ENCODE measurements at places on chromosomes 5 and 9. TPM values are rescaled to one million over a fixed set of nuclear protein-coding genes. Genes with fewer than 3 reads are reported as not detected.

The IRX2 gene
- total RNA-seq: 3.3 TPM

The IRX1 gene
- 0.09 TPM for total RNA-seq

The PWWP2A gene
- total RNA-seq: 10.7 TPM

The NPDC1 gene
- total RNA-seq: 13.1 TPM

The SETD9 gene
- 7.0 TPM for total RNA-seq

The C7 gene
- total RNA-seq: 0.26 TPM

The OLFML2A gene
- 5.7 TPM for total RNA-seq

The AMBP gene
- 0.86 TPM for total RNA-seq

The DBH gene
- not detected for total RNA-seq

The CKMT2 gene
- total RNA-seq: 1.3 TPM

The TLR4 gene
- total RNA-seq: 2.2 TPM

The IFNA21 gene
- not detected for total RNA-seq

The ZBED3 gene
- total RNA-seq: 1.4 TPM

The PCDHA11 gene
- 0.09 TPM for total RNA-seq

The ZNF169 gene
- 1.5 TPM for total RNA-seq

The FOXD4L5 gene
- 0.09 TPM for total RNA-seq

The PAPPA gene
- 23.4 TPM for total RNA-seq

The NKD2 gene
- total RNA-seq: 4.0 TPM

The GPR150 gene
- total RNA-seq: 0.32 TPM

The CNTNAP3 gene
- total RNA-seq: 3.5 TPM

The PAEP gene
- total RNA-seq: not detected

The CCDC192 gene
- total RNA-seq: not detected

The SHOC1 gene
- total RNA-seq: not detected

The PTAR1 gene
- total RNA-seq: 63.6 TPM

The TMEM267 gene
- 17.5 TPM for total RNA-seq

The NXNL2 gene
- 0.77 TPM for total RNA-seq

The SAXO1 gene
- 0.09 TPM for total RNA-seq

The TRIM36 gene
- total RNA-seq: 0.09 TPM

The STC2 gene
- 727 TPM for total RNA-seq

The DBN1 gene
- 156 TPM for total RNA-seq

The GLDC gene
- 0.09 TPM for total RNA-seq

The PCDHA12 gene
- total RNA-seq: under 0.01 TPM

The PHYHD1 gene
- total RNA-seq: 16.3 TPM

The PKD2L2 gene
- not detected for total RNA-seq

The PCA3 gene
- total RNA-seq: 0.26 TPM

The TMEM252 gene
- not detected for total RNA-seq

The SKP1 gene
- 253 TPM for total RNA-seq

The RABGAP1 gene
- total RNA-seq: 36.6 TPM

The TSLP gene
- 2.5 TPM for total RNA-seq

The SPAG8 gene
- 1.5 TPM for total RNA-seq

The ORM1 gene
- total RNA-seq: not detected

The HSDL2 gene
- 54.9 TPM for total RNA-seq

The ZDHHC21 gene
- 5.5 TPM for total RNA-seq

The ADAM19 gene
- total RNA-seq: 4.9 TPM

The CHSY3 gene
- 1.3 TPM for total RNA-seq

The KCNV2 gene
- total RNA-seq: not detected

The PCDHB15 gene
- 0.32 TPM for total RNA-seq
